ENCODE measurements at places on chromosomes 4 and X. TPM values are rescaled to one million over a fixed set of nuclear protein-coding genes. Genes with fewer than 3 reads are reported as not detected.

PDE5A gene
- total RNA-seq: 27.7 TPM

PWWP3B gene
- total RNA-seq: 23.0 TPM

SGMS2 gene
- 13.0 TPM for total RNA-seq

APOOL gene
- total RNA-seq: 6.8 TPM

MRFAP1L1 gene
- 32.9 TPM for total RNA-seq

SMAD1 gene
- 38.6 TPM for total RNA-seq

BMP3 gene
- total RNA-seq: 1.6 TPM

RAB28 gene
- total RNA-seq: 18.8 TPM

TDO2 gene
- not detected for total RNA-seq

USP51 gene
- total RNA-seq: 1.6 TPM

MTNR1A gene
- not detected for total RNA-seq

CPZ gene
- 11.5 TPM for total RNA-seq

MND1 gene
- total RNA-seq: 6.8 TPM

IL2RG gene
- total RNA-seq: 1.0 TPM

Data from skeletal muscle tissue (tissue), 5 donors.